ENCODE measurements at places on chromosomes 6 and 20. TPM values are rescaled to one million over a fixed set of nuclear protein-coding genes. Genes with fewer than 3 reads are reported as not detected.

The MYB gene
- not detected for polyA plus RNA-seq

The MEP1A gene
- polyA plus RNA-seq, result 0.02 TPM

DNA sequence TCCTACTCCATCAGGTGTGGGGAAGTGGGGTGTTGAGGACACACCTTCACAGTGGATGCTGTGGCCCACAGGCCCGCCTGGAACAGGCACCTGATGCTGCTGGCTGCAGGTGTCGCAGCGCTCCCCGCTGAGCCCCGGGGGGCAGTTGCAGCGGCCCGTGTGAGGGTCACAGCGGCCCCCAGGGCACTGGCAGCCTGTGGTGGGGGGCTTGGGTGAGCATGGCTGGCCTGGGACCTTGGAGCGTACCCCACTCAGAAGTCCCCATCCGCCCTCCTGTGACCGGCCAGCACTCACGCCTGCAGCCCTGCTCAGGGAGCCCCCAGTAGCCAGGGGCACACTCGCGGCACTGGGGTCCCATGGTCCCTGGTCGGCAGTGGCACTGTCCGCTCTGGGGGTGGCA is 19.2 kb downstream of the ADRM1 start:
- no peak for DNase-seq

DNA sequence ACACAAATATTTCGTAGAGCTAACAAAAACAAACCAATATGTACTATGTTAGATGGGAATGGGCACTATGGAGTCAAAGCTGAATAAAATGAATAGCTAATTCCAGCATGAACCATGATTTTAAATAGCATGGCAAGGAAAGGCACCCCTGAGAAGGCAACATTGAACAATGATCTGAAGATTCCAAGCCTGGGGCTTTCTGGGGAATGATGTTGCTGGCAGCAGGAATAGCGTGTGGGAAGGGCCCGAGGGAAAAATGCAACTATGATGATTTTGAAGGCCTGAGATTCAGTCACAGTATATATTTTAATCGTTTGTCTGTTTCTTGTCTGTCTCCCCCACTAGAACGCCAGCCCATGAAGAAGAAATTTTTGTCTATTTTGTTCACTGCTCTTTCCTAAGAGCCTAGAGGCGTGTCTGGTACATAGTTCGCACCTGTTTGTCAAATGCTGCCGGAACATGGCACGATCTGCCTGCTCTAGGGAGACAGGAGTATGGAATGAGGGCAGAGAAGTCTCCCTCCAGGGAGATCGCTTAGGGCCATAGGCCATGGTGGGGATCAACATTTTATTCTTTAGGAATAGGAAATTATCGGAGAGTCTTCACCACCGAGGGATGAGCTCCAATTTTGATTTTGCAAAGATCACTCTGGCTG is 84.8 kb upstream of the EYA2 start:
- no peak for DNase-seq

Data from pancreas (tissue), 10 donors.